ENCODE measurements at places on chromosomes 13 and 19.

DNA sequence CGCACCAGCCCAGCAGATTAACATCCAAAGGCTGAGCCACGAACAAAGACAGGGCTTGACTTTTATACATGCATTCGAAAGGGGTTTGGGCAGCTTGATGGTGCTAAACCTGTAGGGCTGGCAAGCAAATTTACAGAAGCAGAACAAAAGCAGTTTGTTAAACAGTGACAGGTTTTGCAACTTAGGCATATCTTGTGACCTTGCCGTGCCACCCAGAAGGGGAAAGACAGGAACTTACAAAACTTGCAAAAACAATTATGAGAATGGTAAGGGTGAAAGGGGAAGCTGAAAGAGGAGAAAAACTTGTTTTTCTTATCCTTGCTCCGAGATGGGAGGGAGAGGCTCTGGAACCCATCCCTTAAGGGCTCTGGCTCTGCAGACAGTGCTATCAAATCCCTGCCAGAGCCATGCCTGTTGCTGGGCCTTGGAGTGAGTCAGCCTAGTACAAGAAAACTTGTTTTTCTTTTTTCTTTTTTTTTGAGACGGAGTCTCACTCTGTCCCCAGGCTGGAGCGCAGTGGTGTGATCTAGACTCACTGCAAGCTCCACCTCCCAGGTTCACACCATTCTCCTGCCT lies 1325.2 kb upstream of the PRR20A start:
- no peak for DNase-seq

DNA sequence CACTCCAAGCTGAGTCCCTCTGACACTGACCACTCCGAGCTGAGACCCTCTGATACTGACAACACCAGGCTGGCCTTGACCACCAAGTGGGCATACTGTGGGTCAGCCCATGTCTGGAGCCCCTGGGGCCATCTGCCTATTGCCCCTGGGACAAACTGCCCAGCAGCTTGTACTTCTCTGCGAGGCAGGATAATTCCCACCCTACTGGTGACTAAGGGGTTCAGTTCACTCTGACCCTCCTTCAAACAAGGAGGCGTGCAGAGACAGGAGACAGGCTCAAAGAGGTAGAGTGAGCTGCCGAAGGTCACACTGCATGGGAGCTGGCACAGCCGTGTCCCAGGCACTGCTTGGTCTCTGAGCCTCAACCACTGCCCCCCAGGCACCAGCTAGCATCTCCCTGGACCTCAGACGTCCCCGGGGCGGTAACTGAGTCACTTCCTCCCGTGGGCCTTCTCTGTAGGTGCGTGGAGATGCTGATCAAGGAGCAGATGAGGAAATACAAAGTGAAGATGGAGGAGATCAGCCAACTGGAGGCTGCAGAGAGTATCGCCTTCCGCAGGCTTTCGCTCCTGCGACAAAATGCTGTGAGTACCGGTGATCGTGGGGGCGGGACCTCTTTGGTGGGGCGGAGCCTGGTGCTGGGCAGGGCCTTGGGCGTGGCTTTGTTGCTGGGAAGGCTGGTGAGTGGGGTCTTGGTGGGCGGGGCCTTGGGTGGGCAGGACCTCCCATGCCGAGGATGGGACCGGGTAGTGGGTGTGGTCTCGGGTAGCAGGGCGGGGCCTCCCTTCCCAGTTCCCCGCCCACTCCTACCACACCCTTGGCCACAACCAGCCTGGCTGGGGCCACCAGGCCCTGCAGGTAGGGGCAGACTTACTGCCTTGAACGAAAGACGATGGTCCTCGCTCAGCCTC lies 5.8 kb upstream of the USE1 start:
- no peak for DNase-seq

- no peak for DNase-seq
These were observed 3.4 kb downstream of the ZNF607 start for GRCh38 chr19:37716140-37716539.

- no peak for DNase-seq
These were observed 16.0 kb downstream of the CSNK1G2 start for GRCh38 chr19:1956868-1957492.

DNA sequence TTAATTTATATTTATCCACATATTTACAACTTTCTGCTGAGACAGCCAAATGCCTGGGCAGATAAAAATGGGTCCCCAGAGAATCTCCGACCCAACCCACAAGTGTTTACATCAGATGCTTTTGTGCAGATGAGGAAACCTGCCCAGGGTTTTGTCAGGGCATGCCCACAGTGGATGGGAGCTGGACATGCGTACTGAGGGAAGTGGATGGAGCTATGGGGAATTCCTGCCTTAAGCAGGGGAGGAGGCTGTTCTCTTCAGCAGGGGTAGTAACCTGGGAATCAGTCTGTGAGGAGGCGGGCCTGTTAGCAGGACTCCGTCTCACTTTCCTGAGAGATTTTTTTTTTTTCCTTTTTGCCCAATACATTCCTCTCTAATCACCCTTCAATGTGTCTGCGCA lies 122.9 kb downstream of the RFC3 start:
- DNase-seq: peak; percentile 48

DNA sequence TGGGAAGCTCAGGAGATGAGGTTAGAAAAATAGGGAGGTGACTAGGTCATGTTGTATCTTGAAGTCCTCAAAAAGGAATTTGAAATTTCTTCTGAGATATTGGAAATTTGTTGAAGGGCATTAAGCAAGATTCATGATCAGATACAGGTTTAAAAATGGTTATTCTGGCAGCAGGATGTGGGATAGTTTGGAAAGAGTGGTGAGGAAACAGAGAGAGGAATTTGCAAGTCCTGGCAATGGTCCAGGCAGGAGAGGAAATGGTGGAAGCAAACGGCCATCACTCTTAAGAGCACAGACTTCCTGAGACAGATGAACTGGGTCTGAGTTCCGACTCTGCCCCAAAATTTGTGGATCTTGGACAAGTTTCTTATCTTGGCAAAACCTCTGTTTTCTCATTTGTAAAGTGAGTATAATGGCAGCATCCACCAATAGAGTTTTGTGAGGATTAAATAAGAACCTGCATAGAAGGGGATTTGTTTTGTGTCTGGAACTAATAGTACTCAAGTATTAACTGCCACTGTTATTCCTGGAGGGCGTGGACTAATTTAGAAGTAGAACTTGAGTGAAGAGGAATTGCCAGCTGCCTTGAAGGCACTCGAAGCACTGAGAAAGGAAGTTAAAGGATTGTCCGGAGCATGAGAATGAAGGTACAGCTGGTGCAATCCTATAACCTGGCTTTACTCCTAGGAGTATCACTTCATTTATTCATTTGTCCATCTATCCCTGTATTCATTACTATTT lies 99.6 kb downstream of the CCNA1 start:
- no peak for DNase-seq

DNA sequence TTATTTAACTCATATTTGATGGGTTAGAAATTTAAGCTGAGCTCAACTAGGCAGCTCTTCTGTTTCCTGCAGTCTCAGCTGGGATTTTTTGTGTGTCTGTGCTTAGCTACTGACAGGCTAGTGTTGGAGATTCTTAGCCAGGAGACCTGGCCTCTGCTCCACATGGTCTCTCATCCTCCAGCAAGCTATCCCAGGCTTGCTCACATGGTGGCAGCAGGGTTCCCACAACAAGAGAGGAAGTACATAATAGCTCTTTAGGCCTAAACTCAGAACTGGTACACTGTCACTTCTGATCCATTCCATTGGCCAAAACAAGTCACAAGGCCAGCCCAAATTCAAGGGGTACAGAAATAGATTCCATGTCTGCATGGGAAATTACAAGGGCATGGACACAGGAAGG lies 406.2 kb downstream of the SUCLA2 start:
- no peak for DNase-seq

DNA sequence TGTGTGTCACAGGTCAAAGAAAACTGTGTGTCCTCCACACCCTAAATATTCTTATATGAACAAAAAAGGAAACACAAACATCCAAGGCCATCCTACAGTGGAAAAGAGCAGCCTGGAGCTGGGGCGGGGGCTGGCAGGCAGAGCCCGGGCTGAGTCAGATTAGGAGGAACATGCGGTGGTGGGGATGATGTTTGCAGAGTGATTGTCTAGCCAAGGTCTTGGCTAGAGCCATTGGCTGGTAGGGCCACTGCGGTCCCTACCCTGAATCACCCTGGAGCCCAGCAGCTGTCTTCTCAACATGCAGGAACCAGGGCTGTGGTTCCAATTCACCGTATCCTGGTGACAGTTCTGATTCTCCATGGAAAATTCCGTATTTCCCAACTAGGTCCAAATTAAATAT lies 439.5 kb downstream of the FGF9 start:
- no peak for DNase-seq

- DNase-seq: no peak
These were observed 2.8 kb downstream of the ZNF536 start for GRCh38 chr19:30374865-30375552.

DNA sequence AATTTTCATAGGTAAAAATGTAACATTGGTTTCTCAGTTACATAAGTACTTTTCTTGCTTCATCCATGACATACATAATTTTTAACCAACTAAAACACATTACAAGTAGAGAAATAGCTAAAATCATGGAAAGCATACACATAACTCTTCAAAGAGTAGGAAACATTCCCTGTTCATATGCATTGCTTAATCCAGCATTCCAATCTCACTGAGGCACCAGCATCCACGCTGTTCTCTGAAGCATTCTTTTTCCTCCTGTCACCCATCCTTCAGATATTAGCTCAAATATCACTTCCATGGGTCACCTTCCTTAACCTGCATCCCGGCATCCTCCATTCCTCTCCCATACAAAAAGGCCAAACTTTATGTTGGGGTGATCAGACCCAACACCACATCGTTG lies 79.1 kb downstream of the ZNF254 start:
- no peak for DNase-seq

DNA sequence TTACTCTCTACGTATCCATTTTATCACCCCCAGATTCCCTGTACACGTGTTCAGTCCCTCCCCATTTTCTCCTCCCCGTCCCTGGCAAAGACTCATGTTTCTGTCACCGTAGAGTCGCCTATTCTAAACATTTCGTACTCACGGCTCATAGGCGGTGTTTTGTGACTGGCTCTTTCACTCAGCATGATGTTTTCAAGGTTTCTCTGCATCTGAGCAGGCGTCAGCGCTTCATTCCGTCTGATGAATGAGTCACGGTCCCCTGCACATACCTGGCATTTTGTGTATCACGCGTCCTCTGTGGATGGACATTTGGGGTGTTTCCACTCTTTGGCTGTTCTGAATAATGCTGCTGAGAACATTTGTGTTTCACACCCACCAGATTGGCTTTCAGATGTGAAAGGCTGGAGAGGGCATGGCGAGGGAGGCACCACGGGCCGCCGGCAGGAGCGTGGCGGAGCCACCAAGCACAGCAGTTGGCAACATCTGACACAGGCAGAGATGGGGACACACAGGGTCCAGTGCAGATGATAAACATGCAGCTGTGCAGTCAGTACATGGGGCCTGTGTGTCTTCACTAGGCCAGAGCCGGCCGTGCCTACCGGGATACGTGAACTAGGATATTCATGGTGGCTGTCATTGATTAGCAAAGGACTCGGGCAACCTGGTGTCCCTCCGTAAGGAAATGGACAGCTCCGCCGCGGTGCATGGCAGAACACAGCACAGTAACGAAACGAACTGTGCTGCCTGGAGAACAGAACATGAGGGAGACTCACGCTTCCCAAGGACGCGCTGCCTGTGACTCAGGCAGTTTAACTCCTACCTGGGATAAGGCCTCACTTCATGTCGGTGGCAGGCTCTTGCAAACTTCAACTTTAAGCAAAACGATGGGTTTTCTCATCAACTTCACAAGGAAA lies 117.2 kb downstream of the ATP11A start:
- DNase-seq: no peak

Measured in skeletal muscle cell (primary cell).